ENCODE measurements at places on chromosomes 1 and 21.

DNA sequence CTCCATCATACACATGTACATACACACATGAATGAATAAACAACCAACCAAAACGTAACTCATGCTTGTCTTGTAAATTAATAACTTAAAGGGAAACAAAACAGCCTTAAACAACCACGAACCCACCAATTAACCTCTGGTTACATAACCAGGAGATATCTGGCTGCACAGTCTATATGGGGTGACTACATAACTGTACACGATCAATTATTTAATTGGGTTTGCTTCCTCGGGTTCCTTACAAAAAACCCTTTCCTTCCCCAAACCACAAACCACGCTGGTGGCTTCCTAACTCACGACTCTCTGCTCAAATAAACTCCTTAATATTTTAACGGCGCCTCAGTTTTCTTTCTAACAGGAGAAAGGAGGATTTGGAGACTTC lies 744 bp downstream of the ZNF670 start:
- peaks cover 25% of the 10 kb centered on the region for H3K4me1 ChIP-seq
- no peak overlapping the region for H3K27ac ChIP-seq
- peaks cover 2% of the 10 kb centered on the region for H3K27me3 ChIP-seq
- H3K36me3 ChIP-seq = peaks cover under 1% of the 10 kb centered on the region
- peak overlapping the region; percentile 89 for H3K4me3 ChIP-seq

DNA sequence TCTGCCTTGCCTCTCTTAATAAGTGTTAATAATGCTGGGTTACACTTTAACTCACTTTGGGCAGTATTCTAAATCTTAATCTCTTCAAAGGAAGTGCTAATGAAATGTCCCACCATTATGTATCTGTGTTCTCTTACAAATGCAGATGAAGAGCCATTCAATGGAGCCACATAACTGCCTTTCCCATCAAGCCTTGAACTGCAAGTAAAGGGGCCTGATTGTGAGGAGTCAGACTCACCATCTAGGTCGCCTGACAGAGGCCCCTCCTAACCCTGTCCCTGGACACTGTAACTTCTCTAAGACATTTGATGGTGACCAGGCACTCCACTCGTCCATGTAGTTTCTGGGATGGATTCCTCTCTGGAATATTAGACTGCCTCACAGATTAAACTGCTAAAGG lies 329.4 kb downstream of the KIF26B start:
- H3K36me3 ChIP-seq = no peaks in the 10 kb centered on the region
- peaks cover 2% of the 10 kb centered on the region for H3K27me3 ChIP-seq
- H3K4me3 ChIP-seq = no peak overlapping the region
- H3K27ac ChIP-seq = no peak overlapping the region
- DNase-seq = no peak

- no peaks in the 10 kb centered on the region for H3K4me1 ChIP-seq
- H3K36me3 ChIP-seq = no peaks in the 10 kb centered on the region
- no peak overlapping the region for H3K27ac ChIP-seq
- no peak for DNase-seq
- H3K27me3 ChIP-seq = peaks cover 2% of the 10 kb centered on the region
Observed at GRCh38 chr1:203182387-203182953, 4.0 kb downstream of the CHI3L1 start.

DNA sequence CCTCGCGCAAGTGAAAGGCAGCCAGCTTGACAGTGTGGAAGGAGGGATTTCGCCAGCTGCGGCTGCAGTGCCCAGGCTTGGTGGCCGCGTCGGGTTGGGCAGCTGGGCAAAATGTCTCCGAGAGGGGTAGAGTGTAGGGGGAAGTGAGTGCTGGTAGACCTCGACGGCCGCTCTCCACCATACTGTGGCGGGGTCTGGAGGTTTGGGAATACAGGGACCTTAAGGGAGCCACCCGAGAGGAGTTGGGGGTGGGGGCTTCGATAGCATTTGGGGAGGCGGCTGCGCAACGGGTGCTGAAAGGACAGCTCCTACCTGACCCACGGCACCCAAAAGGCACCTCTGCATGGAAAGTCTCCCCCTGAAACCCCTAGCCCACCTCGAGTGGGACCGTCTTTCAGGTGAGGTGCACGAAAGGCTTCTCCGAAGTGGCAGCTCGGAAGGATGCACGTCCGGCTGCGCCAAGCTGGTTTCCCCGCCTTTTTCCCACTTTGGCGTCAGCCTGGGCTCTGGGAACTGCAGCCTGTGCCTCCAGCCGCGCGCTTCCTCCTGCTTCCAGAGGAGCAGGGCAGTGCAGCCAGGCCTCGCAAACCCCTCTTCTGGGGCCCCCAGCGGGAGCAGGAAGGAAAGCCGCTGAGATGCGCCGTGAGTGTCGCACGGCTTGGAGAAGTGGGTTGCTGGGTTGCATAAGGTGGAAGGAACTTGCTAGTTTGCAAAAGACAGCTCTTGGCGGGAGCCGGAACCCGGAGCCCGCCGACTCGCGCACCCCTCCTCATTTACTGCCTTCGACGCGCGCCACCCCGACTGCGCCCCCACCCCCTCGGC lies 531 bp upstream of the HMGN2 start:
- H3K36me3 ChIP-seq = peaks cover 48% of the 10 kb centered on the region
- DNase-seq = peak; percentile 31
- peaks cover 54% of the 10 kb centered on the region for H3K4me1 ChIP-seq
- peak overlapping the region; percentile 99 for H3K27ac ChIP-seq
- peak overlapping the region; percentile 93 for H3K4me3 ChIP-seq

DNA sequence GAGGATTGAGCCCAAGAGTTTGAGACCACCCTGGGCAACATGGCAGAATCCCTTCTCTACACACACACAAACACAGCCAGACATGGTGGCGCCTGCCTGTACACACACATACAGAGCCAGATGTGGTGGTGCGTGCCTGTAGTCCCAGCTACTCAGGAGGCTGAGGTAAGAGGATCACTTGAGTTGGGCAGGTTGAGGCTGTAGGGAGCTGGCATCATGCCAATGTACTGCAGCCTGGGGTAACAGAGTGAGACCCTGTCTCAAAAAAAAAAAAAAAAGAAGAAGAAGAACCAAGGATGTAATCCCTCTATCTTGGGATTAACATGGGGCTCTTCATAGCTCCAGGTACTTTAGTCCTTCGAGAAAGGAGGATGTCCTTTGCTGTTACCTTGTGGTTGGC lies 29.4 kb upstream of the PIGV start:
- no peak overlapping the region for H3K4me3 ChIP-seq
- DNase-seq = no peak
- no peaks in the 10 kb centered on the region for H3K27me3 ChIP-seq
- H3K27ac ChIP-seq = peak overlapping the region; percentile 29
- H3K4me1 ChIP-seq = peaks cover 14% of the 10 kb centered on the region
- peaks cover 55% of the 10 kb centered on the region for H3K36me3 ChIP-seq

DNA sequence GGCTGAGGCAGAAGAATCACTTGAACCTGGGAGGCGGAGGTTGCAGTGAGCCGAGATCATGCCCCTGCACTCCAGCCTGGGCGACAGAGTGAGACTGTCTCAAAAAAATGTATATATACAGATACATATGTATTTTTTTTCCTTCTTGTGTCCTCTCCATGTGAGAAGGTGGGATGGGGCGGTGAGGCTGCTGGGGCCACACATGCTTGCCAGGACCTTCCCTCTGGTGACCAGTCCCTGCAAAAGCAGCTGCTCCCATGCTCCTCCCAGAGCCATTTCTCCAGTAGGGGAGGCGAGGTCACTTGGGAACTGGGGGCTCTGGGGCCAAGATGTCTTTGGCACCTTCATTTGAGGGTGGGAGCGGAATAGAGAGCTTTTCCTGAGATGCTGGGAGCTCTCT lies 74.9 kb downstream of the PIK3CD start:
- H3K4me3 ChIP-seq = no peak overlapping the region
- DNase-seq = no peak
- H3K27ac ChIP-seq = no peak overlapping the region
- H3K27me3 ChIP-seq = no peaks in the 10 kb centered on the region
- H3K36me3 ChIP-seq = peaks cover 73% of the 10 kb centered on the region

DNA sequence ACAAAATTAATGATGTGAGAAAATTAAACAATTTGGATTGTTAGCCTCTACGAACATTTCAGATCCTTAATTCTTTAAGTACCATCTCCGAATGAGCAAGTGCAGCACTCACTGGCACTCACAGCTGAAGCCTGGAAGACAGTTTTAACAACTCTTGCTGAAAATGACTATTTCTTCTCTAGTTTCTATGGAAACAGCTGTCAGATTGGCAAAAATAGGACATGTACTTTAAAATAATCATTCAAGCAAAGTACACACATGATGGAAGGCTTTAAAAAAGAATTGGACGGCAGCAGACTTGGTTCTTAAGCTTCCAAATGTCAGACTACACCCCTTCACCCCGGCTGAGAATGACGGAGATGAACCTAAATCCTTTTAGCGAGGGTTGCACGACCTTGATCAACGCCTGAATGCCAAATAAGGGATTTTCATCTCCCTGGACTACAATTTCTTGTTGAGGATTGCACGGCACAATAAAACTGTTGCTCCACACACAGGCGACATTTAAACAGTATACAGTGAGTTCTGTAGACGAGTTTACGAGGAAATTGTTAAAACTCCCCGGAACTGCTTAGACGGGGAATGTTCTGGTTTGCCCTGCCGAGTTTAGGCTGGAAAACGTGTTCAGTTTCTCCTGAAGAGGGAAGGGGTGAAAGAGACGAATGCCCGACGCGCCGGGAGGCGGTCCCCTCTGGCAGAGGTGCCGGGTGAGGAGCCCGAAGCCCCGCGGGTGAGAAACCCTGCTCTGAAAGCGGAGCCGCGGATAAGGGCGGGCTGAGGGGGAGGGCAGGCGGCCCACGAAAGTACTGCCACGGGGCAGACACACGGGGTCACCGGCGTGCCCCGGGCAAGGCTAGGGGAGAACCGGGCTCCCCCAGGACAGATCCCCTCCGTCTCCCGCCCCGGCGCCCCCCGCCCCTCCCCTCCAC lies 671 bp downstream of the OMA1 start:
- peak overlapping the region; percentile 88 for H3K27ac ChIP-seq
- peaks cover 19% of the 10 kb centered on the region for H3K4me1 ChIP-seq
- H3K36me3 ChIP-seq = no peaks in the 10 kb centered on the region
- DNase-seq = peak; percentile 70
- peaks cover 12% of the 10 kb centered on the region for H3K27me3 ChIP-seq

- DNase-seq = no peak
- no peaks in the 10 kb centered on the region for H3K4me1 ChIP-seq
Observed at GRCh38 chr1:239841631-239842030, 250.1 kb upstream of the FMN2 start.

- no peaks in the 10 kb centered on the region for H3K27me3 ChIP-seq
- no peak overlapping the region for H3K27ac ChIP-seq
- no peaks in the 10 kb centered on the region for H3K36me3 ChIP-seq
- H3K4me3 ChIP-seq = no peak overlapping the region
Observed at GRCh38 chr1:14259191-14259757, 339.2 kb upstream of the KAZN start.

DNA sequence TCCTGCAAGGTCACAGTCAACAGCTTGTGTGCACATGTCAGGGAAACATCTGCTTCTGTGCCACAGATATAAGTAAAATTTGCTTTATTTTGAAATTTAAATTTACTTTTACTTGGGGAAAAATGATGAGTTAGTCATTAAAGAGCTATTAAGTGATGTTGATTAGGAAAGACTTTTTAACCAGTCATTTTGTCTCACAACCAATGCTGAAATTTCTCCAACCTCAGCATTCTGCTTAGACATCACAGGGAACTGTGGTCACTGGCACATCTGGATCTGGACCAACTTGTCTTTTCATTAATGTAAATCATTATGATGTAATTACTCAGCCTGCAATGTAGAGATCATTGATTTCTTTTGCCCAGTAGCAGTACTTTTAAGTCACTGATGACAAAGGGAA lies 301.0 kb downstream of the TTLL7 start:
- no peak for DNase-seq
- H3K27ac ChIP-seq = no peak overlapping the region
- no peaks in the 10 kb centered on the region for H3K36me3 ChIP-seq
- H3K27me3 ChIP-seq = no peaks in the 10 kb centered on the region
- H3K4me1 ChIP-seq = peaks cover 9% of the 10 kb centered on the region

DNA sequence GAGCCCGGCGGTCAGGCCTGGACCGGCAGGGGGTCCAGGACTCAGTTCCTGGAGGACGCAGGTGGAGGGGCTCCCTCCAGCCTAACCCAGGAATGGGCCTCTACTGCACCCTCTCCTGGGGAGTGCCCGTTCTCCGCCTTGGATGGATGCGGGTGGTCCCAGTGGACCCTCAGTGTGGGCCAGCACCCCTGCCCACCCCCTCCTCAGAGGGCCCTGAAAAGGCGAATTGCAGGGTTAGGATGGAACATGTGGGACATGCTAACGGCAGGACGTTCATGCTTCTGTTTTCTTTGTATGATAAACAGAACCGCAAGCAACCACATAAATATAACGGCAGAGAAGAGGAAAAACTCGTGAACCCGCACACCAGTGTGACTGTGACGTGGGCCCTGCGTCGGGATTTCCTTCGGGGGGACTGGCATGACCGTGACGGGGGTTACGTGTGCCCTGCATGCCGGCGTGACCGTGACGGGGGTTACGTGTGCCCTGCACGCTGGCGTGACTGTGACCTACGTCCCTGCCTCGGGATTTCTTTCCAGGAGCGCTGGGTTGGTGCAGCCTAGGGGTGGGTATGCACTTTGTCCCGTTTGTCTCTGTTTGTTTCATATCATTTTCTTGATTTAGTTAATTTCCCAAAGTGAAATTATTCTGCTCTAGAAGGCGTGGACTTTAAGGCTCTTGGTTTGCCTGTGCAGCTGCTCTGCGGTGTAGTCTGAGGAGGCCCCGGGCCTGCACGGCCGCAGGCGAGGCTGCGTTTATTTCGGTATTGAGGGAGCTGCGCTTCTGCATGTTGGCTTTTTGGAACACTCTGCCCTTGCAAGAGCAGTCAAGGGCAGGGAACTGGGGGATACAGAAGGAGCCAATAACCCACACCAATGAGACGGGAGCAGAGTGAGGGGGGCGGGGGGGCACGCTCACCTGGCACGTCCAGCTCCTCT lies 3.1 kb downstream of the FTCD start:
- H3K27me3 ChIP-seq = no peaks in the 10 kb centered on the region
- DNase-seq = no peak
- H3K4me3 ChIP-seq = no peak overlapping the region
- H3K4me1 ChIP-seq = no peaks in the 10 kb centered on the region
- H3K27ac ChIP-seq = no peak overlapping the region

- H3K36me3 ChIP-seq = peaks cover 10% of the 10 kb centered on the region
- H3K4me1 ChIP-seq = peaks cover 9% of the 10 kb centered on the region
- DNase-seq = no peak
- H3K27me3 ChIP-seq = no peaks in the 10 kb centered on the region
- no peak overlapping the region for H3K27ac ChIP-seq
- no peak overlapping the region for H3K4me3 ChIP-seq
Observed at GRCh38 chr1:3629561-3630160, 4.8 kb downstream of the TPRG1L start.
